Fibroblast of pulmonary artery (primary cell): ENCODE measurements at places on chromosomes 16 and 17.

DNA sequence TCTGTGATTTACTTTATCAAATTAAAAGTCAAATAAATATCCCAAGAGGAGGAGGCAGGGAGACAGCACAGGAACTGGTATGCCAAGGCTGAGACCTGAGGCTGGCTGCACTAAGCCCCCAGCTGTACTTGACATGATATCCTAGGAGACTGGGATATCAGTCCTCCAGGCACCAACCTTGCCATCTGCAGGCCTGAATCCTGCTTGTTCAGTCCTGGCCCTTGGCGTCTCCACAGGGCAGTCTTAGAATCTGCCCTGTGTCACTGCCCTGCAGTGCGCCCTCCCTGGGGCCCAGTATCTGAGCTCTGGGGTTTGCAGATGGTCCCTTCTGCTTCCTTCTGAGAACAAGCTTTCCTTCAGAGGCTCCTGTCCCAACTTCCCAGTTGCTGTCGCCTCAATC, 75.9 kb downstream of the HS3ST3A1 start:
- no peak for DNase-seq

GRCh38 chr17:1414634-1415033, 14.6 kb upstream of the YWHAE start:
- DNase-seq, result no peak

DNA sequence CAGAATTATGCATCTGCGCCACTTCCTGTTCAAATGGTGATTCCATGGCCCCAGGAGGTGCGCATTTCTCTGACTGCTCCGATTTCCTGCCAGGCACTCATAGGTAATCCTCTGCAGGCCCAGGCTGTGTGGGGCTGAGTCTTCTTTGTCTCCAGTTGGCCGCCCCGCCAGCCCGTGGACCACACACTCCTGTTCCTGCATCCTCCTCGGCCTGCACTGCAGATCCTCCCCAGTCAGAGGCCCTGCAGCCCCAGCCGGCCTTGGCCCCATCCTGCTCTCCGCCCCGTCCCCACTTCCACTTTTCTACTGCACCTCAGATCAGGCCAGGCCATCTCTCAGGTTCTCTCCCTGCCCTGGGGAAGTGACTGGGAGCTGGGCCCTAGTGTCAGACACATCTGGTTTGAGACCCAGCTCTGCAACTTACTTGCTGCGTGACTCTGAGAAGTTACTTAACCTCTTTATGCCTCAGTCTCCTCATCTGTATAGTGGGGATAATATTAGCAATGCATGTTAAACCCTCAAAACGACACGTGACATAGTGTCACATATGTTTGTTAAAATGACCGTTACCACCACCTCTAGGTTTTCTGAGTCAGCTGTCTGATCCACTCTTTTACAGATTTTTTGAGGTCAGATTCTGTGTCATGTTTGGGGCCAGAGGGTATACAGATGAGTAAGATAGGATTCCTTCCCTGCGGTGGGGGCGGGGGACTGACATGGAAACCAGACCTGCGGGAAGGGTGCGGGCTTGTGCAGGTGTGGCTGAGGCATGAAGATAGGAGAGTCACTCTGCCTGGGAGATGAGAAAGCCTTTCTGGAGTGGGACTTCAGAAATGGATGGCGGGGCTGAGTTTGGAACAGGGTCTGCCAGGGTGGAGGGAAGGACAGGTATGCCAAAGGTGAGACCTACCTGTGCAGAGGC, 12.8 kb downstream of the RAB11FIP4 start:
- no peak for DNase-seq

DNA sequence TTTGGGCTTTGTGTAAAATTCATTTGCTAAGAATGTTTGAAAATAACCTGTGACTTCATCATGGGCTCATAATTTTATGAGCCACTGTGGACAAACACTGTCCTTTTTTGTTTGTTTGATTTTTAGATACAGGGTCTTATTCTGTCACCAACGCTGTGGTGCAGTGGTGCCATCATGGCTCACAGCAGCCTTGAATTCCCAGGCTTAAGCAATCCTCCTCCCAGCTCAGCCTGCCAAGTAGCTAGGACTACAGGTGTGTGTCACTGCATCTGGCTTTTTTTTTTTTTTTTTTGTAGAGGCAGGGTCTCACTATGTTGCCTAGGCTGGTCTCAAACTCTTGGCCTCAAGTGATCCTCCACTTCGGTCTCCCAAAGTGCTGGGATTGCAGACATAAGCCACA, 8.3 kb downstream of the TEX2 start:
- no peak for DNase-seq

- no peak for DNase-seq
These were observed 8.5 kb upstream of the PRSS22 start for GRCh38 chr16:2866431-2866830.
